ENCODE measurements at places on chromosomes 5 and 9.

DNA sequence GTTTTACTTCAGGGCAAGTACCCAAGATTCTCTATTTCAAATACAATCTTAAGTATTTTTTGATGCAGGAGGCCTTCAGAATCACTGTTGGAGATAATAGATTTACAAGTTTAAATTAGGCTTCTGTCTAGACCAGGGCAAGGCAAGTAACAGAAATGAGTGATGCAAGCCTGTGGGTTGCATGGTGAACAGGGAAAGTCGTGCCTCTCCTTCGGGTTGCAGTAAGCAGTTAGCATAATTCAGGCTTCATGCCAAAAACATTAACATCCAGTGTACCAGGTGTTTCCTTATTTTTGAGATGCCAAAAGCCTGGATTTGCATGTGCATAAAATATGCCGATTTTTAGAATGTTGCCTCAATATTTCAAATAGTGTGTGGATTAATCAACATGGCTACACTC is 369.0 kb downstream of the CAAP1 start:
- no peak for DNase-seq

GRCh38 chr5:142866563-142867275 is 96.5 kb downstream of the ARHGAP26 start:
- DNase-seq = no peak

DNA sequence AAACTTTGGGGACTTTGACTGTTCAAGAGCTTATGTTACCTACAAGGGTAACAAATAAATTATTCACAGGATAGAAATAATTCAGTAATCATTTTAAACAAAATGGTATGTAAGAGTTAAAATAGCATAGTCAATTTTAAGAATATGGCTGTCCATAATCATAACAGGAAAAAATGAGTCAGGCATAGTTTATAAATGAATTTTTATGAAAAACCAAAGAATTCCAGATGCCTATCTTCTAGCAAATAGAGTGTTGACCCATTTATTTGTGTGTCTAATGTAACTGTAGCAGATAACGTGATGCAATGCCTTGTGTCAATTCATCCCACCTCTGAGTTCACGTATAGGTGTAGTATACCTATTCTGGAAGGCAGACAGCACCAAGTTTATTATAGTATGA is 169.7 kb upstream of the CDH9 start:
- DNase-seq = no peak

- DNase-seq = no peak
Observed at GRCh38 chr5:107959573-107960279, 289.0 kb upstream of the EFNA5 start.

GRCh38 chr5:54882101-54882500 is 103.3 kb downstream of the ESM1 start:
- DNase-seq = no peak

GRCh38 chr9:122202111-122202510 is 26.6 kb downstream of the LHX6 start:
- no peak for DNase-seq

DNA sequence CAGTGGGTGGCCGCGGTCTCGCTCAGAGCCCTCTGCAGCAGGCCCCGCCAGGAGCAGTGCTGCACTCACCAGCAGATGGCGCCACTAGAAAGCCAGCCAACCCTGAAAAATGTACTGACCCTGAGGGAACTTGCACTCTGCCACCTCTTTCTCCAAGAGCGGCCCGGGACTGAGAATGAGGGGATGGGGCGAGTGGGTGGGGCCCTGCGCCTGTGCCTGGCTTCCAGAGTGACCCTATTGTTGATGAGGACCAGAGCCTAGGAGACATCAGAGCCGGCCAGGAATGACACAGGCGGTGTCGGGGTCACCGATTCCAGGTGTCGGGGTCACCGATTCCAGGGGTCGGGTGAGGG is 2.9 kb upstream of the IL17B start:
- DNase-seq = peak; percentile 77

- no peak for DNase-seq
Observed at GRCh38 chr5:3780278-3780677, 184.6 kb downstream of the IRX1 start.

DNA sequence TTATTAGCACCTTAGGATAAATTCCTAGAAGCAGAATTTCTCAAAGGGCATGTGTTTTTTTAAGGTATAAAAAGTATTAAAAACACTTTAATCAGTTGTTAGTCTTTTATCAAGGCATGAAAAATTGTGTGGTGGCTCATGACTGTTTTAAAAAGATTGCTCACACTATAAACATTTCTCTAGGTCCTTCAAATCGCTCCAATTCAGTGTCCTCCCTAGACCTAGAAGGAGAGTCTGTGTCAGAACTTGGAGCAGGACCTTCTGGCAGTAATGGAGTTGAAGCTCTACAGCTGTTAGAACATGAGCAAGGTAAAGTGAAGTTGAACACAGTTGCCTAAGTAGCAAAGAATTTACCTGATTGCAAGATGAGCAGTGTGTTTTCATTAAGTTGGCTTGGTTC is 62.0 kb downstream of the GAPVD1 start:
- no peak for DNase-seq
